ENCODE measurements at places on chromosomes 11 and 22.

GRCh38 chr22:27171212-27171611 is 513.8 kb downstream of the MIAT start:
- no peak for DNase-seq

DNA sequence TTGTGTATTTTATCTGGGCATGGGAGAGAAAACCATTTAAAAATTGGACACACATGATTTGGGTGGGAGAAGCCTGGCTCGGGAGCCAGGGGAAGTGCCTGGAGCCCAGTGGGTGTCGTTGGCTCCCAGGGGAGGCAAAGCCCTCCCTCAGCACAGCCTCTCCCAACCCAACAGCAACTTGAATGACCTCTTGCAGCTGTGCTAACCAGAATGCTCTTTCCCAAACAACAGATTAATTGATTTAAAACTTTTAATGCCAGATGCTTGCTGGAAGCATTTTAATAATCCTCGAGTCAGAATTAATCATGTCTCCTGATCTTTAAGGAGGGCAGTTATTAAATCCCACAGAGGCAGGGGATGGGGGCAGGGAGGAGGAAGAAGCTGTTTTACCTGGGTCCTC is 401.6 kb downstream of the BUD13 start:
- no peak for DNase-seq

GRCh38 chr11:105181521-105181920 is 42.0 kb upstream of the CARD18 start:
- no peak for DNase-seq

GRCh38 chr22:24894998-24895397 is 51.5 kb downstream of the LHFPL7 start:
- DNase-seq, result no peak

- DNase-seq, result no peak
These were observed 7.8 kb upstream of the TNFRSF13C start for GRCh38 chr22:41934284-41935014.

DNA sequence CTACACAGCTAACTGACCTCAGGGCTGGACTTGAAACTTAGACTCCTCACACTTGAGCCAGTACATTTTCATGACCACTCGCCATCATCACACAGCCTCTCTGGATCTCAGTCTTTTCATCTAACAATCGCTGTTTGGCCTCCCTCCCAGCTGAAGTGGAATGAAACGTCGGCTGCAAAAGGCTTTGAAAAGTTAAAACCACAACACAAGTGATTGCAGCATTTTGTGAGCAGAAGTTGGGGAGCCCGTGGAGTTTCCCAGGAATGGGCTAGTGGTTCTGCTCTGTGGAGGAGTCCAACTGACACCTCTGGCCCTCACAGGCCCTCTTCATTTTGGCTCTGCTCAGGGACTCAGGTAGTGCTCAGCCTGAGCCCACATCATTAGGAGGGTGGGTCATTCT is 35.9 kb upstream of the TRIM29 start:
- no peak for DNase-seq

DNA sequence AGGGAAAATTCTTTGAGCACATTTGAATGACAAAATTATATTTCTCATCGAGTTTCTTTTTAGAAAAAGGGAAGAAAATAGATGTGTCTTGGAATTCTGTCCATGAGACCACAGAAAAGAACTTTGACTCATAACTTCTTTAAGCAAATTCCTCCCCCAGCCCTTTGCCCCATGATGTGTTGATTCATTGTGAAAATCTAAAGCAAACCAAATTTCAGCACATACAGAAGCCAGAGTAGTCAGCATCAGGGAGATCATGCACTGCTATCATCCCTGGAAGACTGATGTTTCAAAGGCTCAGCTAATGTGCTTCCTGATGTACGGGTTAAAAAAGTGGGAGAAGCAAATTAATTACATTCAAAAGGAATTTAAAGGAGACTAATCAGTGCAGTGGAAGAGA is 159.7 kb downstream of the FAT3 start:
- no peak for DNase-seq

- DNase-seq, result no peak
These were observed 593.4 kb downstream of the BUD13 start for GRCh38 chr11:116179401-116179800.

DNA sequence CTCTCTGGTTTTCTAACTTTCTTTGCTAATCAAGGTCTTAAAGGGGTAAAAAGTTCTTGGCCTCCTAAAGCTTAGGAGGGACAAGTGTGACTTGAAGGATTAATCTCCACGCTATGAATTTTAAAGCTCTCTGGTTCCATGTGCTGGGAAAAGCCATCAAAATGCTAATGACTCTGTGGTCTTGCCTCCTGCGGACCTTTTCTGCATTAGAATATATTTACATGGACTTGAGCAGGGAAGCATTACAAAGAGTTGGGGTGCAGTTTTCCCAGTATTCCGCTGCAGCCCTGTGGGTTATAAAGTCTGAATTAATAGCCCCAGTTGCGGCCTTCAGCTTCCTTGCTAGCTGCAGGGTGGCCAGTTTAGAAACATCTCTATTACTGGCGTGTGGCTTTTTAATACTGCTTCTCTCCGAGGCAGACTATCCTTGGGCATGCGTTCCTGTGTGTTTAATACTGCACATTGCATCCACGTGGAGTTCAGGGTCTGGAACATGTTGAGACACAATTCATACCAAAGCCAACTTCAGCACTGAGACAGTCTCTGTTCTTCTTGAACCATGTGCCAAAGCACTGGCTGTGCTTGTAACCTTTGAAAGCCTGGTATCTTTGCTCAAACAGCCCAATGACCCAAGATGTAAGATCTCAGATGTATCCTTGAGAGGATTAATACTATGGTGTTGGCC is 27.3 kb downstream of the TSPAN18 start:
- DNase-seq, result no peak

DNA sequence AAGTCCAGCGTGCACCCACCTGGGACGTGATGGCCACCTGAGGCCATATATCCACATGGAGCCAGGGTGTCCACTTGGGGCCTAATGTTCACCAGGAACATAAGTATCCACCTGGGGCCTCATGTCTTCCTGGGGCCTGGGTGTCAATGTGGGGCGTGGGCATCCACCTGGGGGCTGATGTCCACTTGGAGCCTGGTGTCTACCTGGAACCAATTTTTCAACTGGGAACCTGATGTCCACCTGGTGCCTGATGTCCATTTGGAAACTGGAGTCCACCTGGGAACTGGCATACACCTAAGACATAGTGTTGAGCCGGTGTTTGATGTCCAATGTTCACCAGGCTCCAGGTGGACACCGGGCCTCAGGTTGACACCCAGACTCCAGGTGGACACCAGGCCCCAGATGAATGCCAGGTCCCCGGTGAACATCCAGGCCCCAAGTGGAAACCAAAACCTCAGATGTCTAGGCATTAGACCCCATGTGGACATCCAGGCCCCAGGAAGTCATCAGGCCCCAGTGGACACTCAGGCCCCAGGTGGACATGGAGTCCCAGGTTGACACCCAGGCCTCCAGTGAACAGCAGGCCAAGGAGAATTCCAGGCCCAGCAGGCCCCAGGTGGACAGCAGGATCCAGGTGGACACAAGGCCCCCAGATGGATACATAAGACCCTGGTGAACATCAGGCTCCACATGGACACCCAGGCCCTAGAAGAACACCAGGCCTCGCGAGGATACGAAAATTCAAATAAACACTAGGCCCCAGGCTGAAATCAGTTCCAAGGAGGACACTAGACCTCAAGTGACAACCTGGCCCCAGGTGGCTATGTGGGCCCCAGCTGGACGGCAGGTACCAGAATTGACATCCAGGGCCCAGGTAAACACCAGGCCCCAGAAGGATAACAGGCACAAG is 56.0 kb upstream of the SEPTIN5 start:
- DNase-seq, result no peak

DNA sequence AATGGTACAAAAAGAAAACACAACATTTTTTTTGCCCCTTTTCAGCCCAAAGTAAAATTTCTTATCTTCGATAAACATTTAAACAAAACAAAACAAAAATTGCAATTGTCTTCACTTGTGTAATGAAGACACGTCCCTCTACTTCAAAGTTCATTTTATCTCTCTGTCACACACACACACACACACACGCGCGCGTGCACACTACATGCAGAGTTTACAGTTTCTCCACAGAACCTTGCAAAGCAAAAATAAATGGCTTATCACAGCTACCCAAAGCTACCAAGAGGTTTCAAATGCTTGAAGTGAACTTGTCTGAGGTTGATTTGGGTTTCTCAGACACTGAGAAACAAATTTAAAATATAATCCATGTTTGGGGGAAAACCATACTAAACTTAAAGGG is 72.3 kb downstream of the ETS1 start:
- no peak for DNase-seq

- DNase-seq, result peak; percentile 47
These were observed 7.0 kb downstream of the SEPTIN3 start for GRCh38 chr22:41976070-41976901.

GRCh38 chr22:41801147-41801819 is 804 bp downstream of the CCDC134 start:
- DNase-seq, result no peak

GRCh38 chr22:39408173-39408572 is 8.6 kb downstream of the TAB1 start:
- DNase-seq, result no peak

DNA sequence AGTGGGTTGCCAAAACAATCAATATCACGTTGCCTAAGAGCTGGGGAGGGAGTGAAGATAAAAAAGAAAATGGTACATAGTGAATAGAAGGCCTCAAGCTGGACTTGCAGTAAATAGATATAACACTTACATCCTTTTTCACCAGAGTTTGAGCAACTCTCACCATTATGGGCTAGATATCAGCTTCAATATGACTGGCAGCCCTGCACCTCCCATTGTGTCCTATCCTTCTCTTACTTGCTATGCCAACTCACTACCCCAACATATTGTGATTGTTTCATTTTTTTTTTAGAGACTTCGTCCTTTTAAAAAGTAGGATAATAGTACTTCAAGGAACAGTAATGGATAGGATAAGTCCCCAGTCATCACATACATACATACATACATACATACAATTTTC is 7.4 kb downstream of the HBG1 start:
- DNase-seq, result no peak

DNA sequence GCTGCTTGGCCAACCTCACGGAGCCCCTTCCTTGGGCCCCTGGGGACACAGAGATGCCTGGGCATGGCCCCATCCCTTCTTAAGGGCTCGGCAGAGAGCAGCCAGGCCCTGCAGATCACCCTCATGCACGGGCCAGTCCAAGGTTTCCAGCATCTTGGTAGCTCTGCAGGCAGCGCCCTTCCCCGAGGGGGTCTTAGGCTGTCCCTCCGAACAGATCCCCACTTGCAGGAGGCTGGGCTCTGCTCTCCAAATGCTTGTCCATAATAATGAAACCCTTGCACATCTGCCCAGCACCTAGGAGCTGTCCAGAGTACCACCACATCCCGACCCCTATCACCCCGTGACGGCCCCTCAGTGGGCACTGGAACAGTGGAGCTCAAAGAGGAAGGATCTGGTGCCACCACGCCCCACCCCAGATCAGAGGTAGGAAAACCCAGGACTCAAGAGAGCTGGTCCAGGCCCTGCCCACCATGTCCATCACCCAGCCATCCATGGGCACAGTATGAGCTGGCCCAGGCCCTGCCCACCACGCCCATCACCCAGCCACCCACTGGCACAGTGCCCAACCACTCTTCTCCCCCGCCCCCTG is 92.5 kb upstream of the PRR5 start:
- DNase-seq, result no peak

DNA sequence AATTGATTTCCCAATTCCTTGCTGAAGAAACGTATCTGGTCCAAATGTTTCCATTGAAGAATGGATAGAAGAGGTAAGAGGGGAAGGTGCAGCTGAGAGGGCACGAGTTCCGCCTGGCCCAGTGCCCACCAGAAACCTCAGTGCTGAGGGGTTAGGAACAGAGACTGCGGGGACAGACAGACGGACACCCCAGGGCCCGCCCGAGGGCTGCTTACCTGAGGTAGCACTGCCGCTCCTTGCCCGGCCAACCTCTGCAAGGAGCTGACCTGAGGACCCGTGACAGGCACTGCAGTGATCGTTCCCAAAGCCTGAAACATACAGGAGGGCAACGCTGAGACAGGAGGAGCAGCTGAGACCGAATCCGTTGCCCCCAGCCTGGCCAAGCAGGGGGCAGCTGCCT is 89.6 kb downstream of the PHF21B start:
- no peak for DNase-seq

DNA sequence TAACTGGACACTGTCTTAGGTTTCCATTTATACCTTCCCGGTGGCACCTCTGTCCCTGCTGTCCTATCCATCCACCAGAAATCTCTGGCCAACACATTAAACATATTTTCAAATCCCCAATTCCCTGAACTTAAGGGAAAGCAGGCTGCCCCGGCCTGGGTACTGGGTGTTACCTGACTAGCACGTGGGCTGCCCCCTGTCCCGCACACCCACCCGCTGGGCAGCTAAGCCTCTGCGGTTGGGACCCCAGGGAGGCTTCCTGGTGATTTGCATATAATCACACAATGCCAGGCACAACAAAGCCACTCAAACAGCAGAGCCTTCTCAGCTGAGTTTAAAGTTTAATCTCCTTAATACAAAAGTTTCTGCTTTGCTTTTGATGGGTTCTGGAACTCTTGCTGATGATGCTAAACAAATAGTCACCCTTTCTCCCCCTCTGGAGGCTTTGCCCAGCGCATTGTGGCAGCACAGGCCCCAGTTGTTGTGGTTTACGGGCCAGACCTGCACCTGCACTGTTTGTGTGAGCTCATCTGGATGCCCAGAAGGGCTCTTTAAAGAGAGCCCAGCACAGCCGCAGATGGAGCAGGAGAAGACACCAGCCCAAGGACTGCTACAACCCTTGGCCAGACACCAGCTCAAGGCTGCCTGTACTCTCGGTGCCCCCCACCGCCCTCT is 59.9 kb upstream of the POU2AF1 start:
- no peak for DNase-seq

DNA sequence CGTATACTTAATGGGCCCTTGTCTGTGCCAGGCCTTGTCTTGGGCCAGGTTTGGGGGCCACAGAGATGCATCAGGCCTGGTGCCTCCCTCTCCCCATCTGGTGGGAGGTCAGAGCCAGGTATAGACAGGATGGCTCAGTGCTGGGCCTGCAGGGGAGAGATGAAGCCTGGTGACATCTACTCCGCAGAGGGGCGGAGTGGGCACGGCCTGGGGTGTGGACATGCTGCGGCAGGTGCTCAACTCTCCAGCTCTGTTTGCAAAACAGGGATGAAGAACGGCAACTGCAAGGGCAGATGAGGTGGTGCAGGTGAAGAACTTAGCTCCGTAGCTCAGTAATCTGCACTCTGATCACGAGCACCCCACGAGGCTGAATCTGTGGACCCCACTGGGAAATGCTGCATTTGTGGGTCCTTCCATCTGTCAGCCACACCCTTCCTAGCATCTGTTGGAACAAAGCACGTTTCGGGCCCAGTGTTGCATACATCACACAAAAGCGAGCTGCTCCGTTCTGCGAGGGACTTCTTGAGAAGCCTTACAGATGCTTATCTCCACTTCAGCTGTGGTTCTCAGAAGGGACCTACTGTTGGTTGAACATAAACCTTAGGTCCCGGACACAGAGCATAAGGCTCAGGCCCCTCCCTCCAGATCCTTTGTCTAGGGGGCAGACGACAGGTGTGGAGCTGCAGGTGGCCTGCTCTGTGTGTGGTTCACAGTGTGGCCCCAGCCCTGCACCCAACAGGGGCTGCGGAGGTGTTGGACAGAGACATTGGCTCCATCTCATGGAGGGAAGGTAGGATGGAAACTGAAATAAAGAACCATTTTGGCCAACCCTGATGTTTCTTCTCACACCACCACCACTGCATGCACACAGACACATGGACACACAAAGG is 78.3 kb downstream of the LRRC32 start:
- DNase-seq, result no peak

Data from NCI-H1436 (cell line).